ENCODE measurements at places on chromosomes 5 and 9. TPM values are rescaled to one million over a fixed set of nuclear protein-coding genes. Genes with fewer than 3 reads are reported as not detected.

The TRPM3 gene
- 1.6 TPM for total RNA-seq

The LRRC19 gene
- not detected for total RNA-seq

The DMRT2 gene
- 21.1 TPM for total RNA-seq

The UBE2R2 gene
- total RNA-seq, result 15.2 TPM

The TLN1 gene
- 168 TPM for total RNA-seq

Data from A375 (cell line).